Foreskin keratinocyte (primary cell): ENCODE measurements at places on chromosomes 6 and 20. TPM values are rescaled to one million over a fixed set of nuclear protein-coding genes. Genes with fewer than 3 reads are reported as not detected.

TOX2 gene
- total RNA-seq = 0.14 TPM in 2 replicates

HLA-DMB gene
- total RNA-seq = 0.92 TPM in 1 of 2 replicates, not detected in the other

CTCFL gene
- total RNA-seq = not detected in 2 replicates

OR2J3 gene
- total RNA-seq = not detected in 2 replicates

SEMG1 gene
- total RNA-seq = not detected in 2 replicates

RRAGD gene
- 0.04 and 0.14 TPM in 2 replicates for total RNA-seq

RBM24 gene
- 0.92 and 1.4 TPM in 2 replicates for total RNA-seq
